ENCODE measurements at places on chromosomes 7 and 10. TPM values are rescaled to one million over a fixed set of nuclear protein-coding genes. Genes with fewer than 3 reads are reported as not detected.

GRCh38 chr7:156504687-156505545, 135.7 kb upstream of the RNF32 start:
- DNase-seq: no peak

APBB1IP gene
- total RNA-seq: 2.7 TPM

DNA sequence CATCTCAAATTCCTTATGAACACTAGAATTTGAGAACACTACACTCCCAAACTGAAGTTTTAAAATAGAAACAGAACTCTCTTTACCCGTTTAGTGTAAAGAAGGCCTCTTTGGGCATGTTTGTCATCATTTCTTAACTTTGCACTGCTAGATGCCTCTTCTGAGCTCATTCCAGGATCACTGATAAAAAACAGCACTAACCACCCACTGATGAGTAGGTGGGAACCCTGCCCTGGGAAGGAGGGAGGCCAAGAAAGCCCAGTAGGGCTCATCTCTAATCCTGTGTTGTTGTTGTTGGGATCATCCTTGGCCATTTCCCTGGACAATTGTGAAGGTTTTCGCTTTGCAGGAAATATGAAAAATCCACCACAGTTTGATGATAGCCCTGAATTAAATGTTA, 68.2 kb downstream of the CUBN start:
- DNase-seq: no peak

DNA sequence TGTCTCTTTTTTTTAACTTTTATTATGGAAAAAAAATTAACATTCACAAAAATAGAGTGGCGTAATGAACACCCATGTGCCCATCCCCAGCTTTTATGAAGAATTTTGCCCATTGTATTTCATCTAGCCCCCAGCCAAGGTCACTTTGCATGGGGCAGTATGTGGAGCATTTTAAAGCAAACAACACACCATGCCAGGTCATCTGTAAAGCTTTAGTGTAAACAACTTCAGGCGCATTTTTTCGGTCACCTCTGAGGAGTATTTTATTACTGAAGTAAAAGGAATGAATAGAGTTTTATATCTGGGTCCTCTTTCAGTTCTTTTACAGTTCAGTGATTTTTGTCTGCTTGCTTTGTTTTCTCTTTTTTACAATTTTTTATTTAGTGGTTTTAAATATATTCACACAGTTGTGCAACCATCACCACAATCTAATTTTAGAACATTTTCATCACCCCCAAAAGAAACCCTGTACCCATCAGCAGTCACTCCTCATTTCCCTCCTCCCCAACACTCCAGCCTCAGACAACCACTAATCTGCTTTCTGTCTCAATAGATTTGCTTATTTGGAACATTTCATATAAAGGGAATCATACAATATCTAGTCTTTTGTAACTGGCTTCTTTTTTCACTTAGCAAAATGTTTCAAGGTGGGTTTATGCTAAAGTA, 87.9 kb downstream of the SLC37A3 start:
- no peak for DNase-seq

ICA1 gene
- total RNA-seq: 2.3 TPM

Data from psoas muscle (tissue), 8 donors.